Fibroblast of lung (primary cell): ENCODE measurements at places on chromosomes 16 and 17. TPM values are rescaled to one million over a fixed set of nuclear protein-coding genes. Genes with fewer than 3 reads are reported as not detected.

The KIAA0753 gene
- 12.1 and 12.9 TPM in 2 replicates for total RNA-seq

The ATP2C2 gene
- total RNA-seq, result not detected in 2 replicates

The KLHL10 gene
- 0.26 and 0.33 TPM in 2 replicates for total RNA-seq

The MYL4 gene
- total RNA-seq, result not detected in 2 replicates

The COASY gene
- 9.8 and 16.5 TPM in 2 replicates for total RNA-seq

The PYY gene
- 0.33 TPM in 1 of 2 replicates, not detected in the other for total RNA-seq

The SLFN12L gene
- total RNA-seq, result 0.17 and 0.26 TPM in 2 replicates

DNA sequence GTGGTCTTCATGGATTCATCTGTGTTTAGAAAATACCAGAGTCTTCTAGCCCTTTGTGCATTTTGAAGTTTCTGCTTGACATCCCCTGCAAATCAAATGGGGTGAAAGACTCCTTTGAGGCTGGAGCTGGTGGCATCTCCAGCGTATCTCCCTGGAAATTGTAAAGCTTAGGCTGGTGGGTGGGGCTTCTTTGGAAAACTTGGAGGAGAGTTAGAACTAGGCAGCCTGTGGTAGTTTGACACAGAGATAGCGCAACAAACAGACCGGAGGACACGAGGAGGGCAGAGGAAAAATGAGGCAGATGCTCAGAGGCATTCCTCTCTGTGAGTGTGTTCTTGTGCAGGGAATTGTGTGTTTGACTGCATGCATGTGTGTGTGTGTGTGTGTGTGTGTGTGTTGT is 116.3 kb downstream of the IRX5 start:
- no peaks in the 10 kb centered on the region for H3K36me3 ChIP-seq
- no peak for DNase-seq
- H3K4me1 ChIP-seq, result no peaks in the 10 kb centered on the region

DNA sequence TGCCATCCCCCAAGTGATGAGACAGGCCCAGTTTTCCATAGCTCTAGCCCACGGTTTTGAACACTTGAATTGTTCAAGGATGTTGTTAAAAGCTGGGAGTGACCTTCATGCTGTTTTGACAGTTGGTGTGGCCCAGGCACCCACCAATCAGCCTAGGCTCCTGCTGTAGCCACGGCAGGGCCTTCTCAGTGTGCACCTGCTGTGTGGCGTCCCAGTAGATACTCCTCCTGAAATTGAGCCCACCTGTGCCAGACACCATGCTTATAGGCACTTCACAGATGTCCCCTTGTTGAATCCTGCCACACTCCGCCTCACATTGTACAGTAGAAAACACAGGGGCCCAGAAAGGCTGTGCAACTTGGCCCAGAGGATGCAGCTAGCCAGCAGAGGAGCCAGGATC is 86.4 kb downstream of the SOCS1 start:
- H3K36me3 ChIP-seq, result no peaks in the 10 kb centered on the region
- H3K4me3 ChIP-seq, result no peak overlapping the region
- no peak for DNase-seq
- no peak overlapping the region for H3K27ac ChIP-seq

- no peaks in the 10 kb centered on the region for H3K4me1 ChIP-seq
- H3K4me3 ChIP-seq, result no peak overlapping the region
- no peaks in the 10 kb centered on the region for H3K36me3 ChIP-seq
- H3K27me3 ChIP-seq, result peaks cover 20% of the 10 kb centered on the region
Observed at GRCh38 chr16:67384778-67385510, 8.4 kb downstream of the TPPP3 start.

DNA sequence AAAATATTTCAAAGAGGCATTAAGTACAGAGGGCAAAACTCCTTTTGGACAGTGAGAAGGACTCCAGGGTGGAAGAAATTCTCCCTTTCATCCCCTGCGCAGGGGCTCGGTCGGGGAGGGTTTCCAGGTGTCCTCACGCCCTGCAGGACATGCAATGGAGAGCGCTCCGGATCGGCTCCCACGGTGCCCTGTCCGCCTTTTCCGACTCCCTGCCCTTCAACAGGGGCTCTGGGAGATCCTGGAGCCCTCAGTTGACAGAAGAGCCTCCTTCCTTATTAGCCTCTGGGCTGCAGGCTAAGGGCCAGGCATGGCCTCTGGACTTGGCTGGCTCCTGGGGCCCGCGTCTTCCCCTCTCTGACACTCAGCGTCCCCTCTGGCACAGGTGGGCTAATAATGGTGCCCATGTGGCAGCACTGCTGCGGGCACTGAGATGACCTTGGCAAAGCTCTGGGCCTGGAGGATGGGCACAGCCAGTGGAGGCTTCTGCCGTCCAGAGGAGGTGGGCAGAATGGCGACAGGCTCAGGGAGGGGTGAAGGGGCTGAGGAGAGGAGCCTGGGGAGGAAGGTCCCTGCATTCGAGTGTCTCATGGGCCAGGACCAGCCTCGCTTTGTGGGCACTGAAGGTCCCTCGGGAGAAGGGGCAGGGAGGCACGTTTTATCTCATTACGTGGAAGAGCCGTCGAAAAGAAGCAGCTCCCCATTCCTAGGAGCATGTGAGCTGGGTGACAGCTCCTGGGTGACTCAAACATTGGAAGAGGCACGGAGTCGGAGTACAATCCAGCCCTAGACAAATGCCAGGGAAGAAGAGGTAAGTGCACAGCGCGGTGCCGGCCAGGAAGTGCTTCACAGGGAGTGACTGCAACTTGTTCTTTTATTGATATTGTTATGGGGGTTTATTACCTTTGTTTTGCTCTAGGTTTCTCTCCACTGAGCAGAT is 161.7 kb downstream of the IRF8 start:
- no peaks in the 10 kb centered on the region for H3K36me3 ChIP-seq
- H3K27ac ChIP-seq, result no peak overlapping the region
- H3K4me1 ChIP-seq, result no peaks in the 10 kb centered on the region
- H3K27me3 ChIP-seq, result peaks cover 13% of the 10 kb centered on the region
- no peak overlapping the region for H3K4me3 ChIP-seq

DNA sequence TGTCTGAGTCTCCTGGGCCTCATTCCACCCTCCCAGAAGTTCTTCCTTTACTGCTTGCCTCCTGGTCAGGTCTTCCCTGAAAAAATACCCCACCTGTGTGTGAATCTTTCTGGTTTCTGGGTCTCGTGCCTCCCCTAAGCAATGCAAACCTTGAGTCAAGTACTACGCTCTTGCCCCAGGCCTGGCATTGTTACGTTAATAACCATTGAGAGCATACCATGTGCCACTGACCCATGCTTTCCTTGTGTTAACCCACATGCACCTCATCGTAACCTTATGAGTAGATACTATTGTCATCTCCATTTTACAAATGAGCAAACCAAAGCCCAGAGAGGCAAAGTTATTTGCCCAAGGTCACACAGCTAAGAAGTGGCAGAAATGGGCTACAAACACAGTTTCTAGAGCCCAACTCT is 25.4 kb upstream of the TOB1 start:
- H3K36me3 ChIP-seq, result no peaks in the 10 kb centered on the region
- peaks cover 5% of the 10 kb centered on the region for H3K27me3 ChIP-seq
- H3K4me3 ChIP-seq, result no peak overlapping the region
- no peaks in the 10 kb centered on the region for H3K4me1 ChIP-seq

DNA sequence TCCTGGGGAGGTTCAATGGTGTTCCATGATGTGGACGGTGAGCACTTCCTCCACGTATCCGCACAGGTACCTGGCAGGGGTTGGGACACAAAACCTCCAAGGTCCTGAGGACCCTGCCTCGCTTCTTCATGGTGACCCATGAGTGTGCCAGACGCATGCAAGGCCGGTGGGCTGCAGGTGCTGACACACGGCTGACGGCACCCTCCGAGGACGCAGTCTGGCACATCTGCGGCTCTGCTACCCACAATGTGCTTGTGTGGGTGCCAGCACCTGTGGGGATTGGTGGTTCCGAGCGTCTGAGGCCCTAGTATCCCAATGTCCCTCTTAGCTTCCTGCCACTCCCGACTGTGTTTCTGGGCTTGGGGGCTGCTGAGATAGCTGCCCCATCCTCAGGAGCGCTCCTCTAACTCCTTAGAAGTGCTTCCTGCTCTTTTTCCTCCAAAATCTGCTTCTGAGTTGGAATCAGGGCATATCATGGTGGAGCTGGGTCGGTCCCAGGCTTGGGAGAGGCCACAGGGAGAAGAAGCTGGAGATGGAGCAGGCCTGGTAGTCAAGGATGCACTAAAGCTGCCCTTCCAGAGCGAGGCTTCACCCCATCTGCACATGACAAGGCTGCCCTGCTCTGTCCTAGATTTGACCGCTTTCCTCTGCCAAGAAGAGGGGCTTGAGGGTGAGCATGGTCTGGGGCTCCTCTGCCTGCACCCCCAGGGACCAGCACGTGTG is 1.6 kb downstream of the CYGB start:
- peaks cover 3% of the 10 kb centered on the region for H3K36me3 ChIP-seq
- DNase-seq, result no peak
- peak overlapping the region; percentile 58 for H3K4me3 ChIP-seq
- H3K27ac ChIP-seq, result no peak overlapping the region
- peaks cover 21% of the 10 kb centered on the region for H3K4me1 ChIP-seq

- no peak overlapping the region for H3K27ac ChIP-seq
- H3K4me1 ChIP-seq, result no peaks in the 10 kb centered on the region
- DNase-seq, result peak; percentile 85
- no peaks in the 10 kb centered on the region for H3K27me3 ChIP-seq
- H3K4me3 ChIP-seq, result no peak overlapping the region
Observed at GRCh38 chr16:77540646-77541045, 105.8 kb upstream of the ADAMTS18 start.

- H3K27ac ChIP-seq, result peak overlapping the region; percentile 90
- H3K36me3 ChIP-seq, result no peaks in the 10 kb centered on the region
- peaks cover 19% of the 10 kb centered on the region for H3K4me1 ChIP-seq
- H3K27me3 ChIP-seq, result no peaks in the 10 kb centered on the region
- no peak for DNase-seq
Observed at GRCh38 chr16:73057291-73058210, 9.6 kb upstream of the ZFHX3 start.

GRCh38 chr17:38703742-38704605 is 1.1 kb upstream of the MLLT6 start:
- no peaks in the 10 kb centered on the region for H3K27me3 ChIP-seq
- DNase-seq, result no peak
- peak overlapping the region; percentile 70 for H3K27ac ChIP-seq
- peaks cover 9% of the 10 kb centered on the region for H3K4me1 ChIP-seq

DNA sequence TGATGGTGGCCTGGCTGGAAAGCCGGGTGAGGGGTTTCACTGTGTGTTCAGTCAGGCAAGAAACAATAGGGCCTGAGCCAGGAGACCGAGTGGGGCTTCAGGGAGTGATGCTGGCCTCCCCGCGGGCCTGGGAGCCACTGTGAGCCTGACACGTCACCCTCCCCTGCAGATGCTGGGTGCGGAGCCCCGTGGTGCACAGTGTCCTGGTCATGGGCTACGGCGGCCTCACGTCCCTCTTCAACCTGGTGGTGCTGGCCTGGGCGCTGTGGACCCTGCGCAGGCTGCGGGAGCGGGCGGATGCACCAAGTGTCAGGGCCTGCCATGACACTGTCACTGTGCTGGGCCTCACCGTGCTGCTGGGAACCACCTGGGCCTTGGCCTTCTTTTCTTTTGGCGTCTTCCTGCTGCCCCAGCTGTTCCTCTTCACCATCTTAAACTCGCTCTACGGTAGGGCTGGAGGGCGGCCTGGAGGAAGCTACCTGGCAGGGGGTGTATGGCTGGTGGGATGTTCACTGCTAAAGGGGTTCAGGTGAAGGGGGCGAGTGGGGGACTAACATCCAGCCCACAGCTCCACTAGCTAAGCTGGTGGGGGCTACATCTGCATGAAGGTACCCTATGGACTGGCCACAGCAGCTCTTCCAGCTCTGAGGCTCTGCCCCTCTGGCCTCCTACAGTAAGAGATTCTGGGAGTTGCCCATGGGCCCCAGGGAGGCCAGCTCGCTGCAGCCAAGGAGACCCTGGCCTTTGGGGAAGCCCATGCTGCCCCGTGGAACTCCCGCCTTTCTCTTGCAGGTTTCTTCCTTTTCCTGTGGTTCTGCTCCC is 32.4 kb downstream of the ADGRG5 start:
- DNase-seq, result no peak
- no peaks in the 10 kb centered on the region for H3K27me3 ChIP-seq
- H3K36me3 ChIP-seq, result no peaks in the 10 kb centered on the region
- no peak overlapping the region for H3K27ac ChIP-seq

GRCh38 chr17:1206026-1206777 is 26.4 kb upstream of the ABR start:
- H3K27ac ChIP-seq, result no peak overlapping the region
- peaks cover 6% of the 10 kb centered on the region for H3K27me3 ChIP-seq
- no peaks in the 10 kb centered on the region for H3K4me1 ChIP-seq
- no peak for DNase-seq
- no peak overlapping the region for H3K4me3 ChIP-seq

GRCh38 chr17:32350666-32351418 is 885 bp downstream of the ZNF207 start:
- peaks cover 3% of the 10 kb centered on the region for H3K4me1 ChIP-seq
- H3K36me3 ChIP-seq, result peaks cover 7% of the 10 kb centered on the region
- peak overlapping the region; percentile 96 for H3K27ac ChIP-seq
- peak overlapping the region; percentile 80 for H3K4me3 ChIP-seq
- H3K27me3 ChIP-seq, result no peaks in the 10 kb centered on the region

- peaks cover 23% of the 10 kb centered on the region for H3K27me3 ChIP-seq
- DNase-seq, result no peak
- no peaks in the 10 kb centered on the region for H3K36me3 ChIP-seq
Observed at GRCh38 chr16:30472328-30472942, at the start of gene ITGAL. Gene ITGAL (plus strand): TSS chr16:30472742. CDS start chr16:30472838, 96 bp downstream.

GRCh38 chr16:23124315-23124714 is 24.9 kb downstream of the USP31 start:
- H3K4me3 ChIP-seq, result no peak overlapping the region
- no peak overlapping the region for H3K27ac ChIP-seq
- no peaks in the 10 kb centered on the region for H3K36me3 ChIP-seq
- H3K4me1 ChIP-seq, result peaks cover 7% of the 10 kb centered on the region
- DNase-seq, result peak; percentile 76

GRCh38 chr17:66625311-66625767 is 209.6 kb upstream of the CACNG5 start:
- H3K27ac ChIP-seq, result no peak overlapping the region
- peaks cover 2% of the 10 kb centered on the region for H3K4me1 ChIP-seq
- H3K36me3 ChIP-seq, result no peaks in the 10 kb centered on the region
- peak; percentile 61 for DNase-seq
- no peak overlapping the region for H3K4me3 ChIP-seq

GRCh38 chr17:37640015-37640414 is 3.2 kb downstream of the DDX52 start:
- peaks cover 6% of the 10 kb centered on the region for H3K36me3 ChIP-seq
- no peak overlapping the region for H3K27ac ChIP-seq
- peaks cover 3% of the 10 kb centered on the region for H3K4me1 ChIP-seq
- H3K27me3 ChIP-seq, result no peaks in the 10 kb centered on the region
- no peak overlapping the region for H3K4me3 ChIP-seq

DNA sequence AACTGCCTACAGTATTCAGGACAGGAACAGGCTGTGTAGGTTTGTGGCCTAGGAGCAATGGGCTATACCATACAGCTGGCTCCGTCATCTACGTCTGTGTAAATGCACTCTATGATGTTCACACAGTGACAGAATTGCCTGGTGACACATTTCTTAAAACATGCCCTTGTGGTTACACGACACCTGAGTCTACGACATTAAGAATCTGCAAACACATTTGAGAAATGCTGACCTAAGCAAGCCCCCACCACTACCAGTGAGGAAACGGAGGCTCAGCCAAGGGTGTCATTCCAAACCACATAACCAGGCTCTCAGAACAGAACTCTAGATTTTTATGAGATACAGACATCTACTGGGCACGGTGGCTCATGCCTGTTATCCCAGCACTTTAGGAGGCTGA is 23.5 kb downstream of the USP36 start:
- H3K4me3 ChIP-seq, result no peak overlapping the region
- DNase-seq, result no peak
- H3K27me3 ChIP-seq, result no peaks in the 10 kb centered on the region
- H3K27ac ChIP-seq, result no peak overlapping the region
- H3K4me1 ChIP-seq, result no peaks in the 10 kb centered on the region
- H3K36me3 ChIP-seq, result peaks cover 30% of the 10 kb centered on the region

GRCh38 chr16:57830890-57831484 is 28.7 kb upstream of the KIFC3 start:
- H3K36me3 ChIP-seq, result no peaks in the 10 kb centered on the region
- no peak overlapping the region for H3K4me3 ChIP-seq
- H3K27me3 ChIP-seq, result peaks cover 11% of the 10 kb centered on the region
- peak; percentile 23 for DNase-seq
